Endothelial cell (in vitro differentiated cells): ENCODE measurements at places on chromosomes 3 and 15.

GRCh38 chr3:132822266-132822665, 100.1 kb upstream of the NPHP3 start:
- DNase-seq: no peak

DNA sequence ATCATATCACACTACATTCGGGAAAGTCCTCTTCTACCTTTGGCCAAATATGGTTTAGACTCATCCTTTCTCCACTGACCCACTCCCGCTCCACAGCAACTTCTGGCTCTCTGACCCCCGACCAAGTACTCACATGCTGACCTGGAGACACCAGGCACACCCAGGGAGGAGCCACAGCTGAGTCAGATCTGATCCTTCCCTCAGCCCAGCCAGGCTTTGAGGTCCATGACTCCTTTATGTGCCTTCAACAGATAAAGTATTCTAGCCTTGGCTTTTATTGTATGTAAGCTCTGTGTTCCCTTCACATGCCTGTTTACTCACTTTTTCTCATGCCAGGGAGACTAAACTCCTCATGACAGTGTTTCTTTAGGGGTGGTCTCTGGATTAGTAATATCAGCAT, 166.9 kb upstream of the UMPS start:
- DNase-seq: no peak

DNA sequence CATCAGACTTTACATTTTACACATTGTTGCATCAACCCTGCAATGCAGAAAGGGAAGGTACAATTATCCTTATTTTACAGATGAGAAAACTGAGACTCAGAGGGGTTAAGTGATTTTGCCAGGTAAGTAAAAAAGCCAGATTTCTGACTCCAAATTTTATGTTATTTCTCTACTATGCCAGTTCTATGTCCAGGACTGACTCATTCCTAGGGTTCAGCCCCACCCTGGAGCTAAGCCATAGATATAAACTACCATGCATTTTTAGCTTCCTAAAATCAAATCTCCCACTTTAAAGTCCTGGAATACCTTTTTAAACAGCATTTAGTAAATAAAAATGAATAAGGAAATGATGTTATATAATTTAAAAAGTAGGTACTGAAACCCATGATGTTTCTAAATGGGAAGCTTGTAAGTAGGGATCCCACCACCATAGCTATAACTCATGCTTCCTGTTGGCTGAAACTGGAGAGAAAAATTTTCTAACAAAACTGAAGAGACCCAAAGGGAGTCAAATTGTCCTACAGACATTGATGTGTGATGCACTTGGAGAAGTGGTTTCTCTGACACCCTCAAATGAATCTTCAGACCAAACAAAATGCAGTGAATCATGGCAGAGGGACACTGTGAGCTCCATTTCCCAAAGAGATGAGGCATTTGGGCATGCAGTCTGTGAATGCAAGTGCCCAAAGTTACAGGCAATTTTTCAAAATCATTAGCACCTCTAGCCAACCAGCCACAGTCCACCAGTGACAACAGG, 301.7 kb upstream of the UMPS start:
- DNase-seq: no peak

- peak; percentile 67 for DNase-seq
These were observed at the start of gene MAGEF1 for GRCh38 chr3:184711493-184712247. TSS of gene MAGEF1 (minus strand) at chr3:184712064. CDS start at chr3:184711821, 243 bp downstream.

GRCh38 chr3:64651741-64652241, 36.0 kb downstream of the ADAMTS9 start:
- DNase-seq: no peak

- no peak for DNase-seq
These were observed 175.2 kb downstream of the ALDH1A2 start for GRCh38 chr15:57890351-57890750.

- no peak for DNase-seq
These were observed 2.8 kb downstream of the EPHB1 start for GRCh38 chr3:134797741-134798451.

GRCh38 chr3:149167898-149168297, 38.5 kb downstream of the HPS3 start:
- DNase-seq: no peak

- DNase-seq: no peak
These were observed 15.4 kb downstream of the TGM5 start for GRCh38 chr15:43251185-43251870.

DNA sequence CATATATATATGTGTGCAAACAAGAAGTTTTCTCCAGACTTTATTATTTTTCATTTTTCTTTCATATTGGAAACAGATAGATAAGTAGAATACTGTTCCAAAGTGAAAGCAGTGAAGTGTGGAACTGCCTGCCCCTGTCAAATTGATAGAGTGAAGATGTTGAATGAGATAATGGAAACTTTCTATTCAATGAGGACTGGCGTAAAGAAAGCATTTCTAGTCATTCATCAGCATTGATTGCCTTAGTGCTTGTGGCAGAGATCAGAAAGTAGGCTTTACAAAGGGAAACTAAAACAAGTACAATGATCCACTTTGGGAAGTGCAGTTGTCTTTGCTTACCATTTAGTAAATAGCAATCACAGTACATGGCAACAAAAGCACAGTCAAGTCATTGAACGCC, 300.0 kb downstream of the CADM2 start:
- no peak for DNase-seq

DNA sequence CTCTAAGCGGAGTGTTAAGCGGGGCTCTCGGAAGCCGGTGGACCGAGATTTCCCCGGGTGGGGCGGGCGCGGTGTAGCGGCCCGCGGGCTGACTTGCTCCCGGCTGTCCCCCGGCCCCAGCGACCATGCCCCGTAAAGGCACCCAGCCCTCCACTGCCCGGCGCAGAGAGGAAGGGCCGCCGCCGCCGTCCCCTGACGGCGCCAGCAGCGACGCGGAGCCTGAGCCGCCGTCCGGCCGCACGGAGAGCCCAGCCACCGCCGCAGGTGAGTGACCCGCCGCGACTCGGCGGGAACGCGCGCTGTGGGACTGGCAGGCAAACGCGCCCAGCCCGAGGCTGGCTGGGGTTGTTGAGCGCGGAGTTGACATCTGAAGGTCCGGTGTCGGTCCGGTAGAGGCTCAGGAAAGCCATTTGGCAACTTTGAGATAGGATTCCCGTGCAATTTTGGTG, 1.3 kb downstream of the SMC4 start:
- peak; percentile 39 for DNase-seq

GRCh38 chr3:186090901-186091300, 18.0 kb downstream of the ETV5 start:
- no peak for DNase-seq

DNA sequence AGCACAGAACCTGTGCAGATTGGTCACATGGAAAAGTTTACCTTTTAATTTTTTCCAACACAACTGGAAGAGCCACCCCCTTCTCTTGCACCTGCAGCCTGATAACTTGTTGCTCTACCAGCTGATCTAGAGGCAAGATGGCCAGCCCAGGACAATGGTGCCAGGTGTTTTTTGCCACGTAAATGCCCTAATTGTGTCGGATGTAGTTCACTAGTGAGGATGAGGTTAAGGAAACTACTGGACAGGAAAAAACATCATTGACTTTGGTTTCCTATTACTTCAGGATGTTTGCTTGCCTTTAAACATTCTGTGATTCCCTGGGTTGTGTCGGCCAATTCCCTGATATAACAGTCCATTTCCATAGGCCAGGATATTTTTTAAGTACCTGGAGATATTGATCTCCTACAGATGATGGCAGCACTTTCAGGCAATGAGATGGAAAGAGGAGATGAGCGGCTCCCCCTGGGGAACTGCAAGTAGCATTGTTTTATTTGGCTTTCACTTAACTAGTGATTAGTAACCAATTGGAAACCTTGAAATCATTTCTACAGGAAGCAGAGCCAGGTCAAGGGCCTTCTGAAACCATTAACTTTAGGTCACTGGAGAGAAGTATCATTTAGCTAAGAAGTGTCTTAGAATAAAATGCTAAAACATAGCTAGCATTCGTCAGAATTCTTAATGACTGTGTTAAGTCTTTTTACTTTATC, 72.5 kb downstream of the OSBPL10 start:
- DNase-seq: peak; percentile 16

- peak; percentile 94 for DNase-seq
These were observed at the start of gene TMEM108 for GRCh38 chr3:133038089-133038730. TSS of gene TMEM108 (plus strand) at chr3:133038391.

- no peak for DNase-seq
These were observed 656.0 kb upstream of the GRM7 start for GRCh38 chr3:6204891-6205290.

DNA sequence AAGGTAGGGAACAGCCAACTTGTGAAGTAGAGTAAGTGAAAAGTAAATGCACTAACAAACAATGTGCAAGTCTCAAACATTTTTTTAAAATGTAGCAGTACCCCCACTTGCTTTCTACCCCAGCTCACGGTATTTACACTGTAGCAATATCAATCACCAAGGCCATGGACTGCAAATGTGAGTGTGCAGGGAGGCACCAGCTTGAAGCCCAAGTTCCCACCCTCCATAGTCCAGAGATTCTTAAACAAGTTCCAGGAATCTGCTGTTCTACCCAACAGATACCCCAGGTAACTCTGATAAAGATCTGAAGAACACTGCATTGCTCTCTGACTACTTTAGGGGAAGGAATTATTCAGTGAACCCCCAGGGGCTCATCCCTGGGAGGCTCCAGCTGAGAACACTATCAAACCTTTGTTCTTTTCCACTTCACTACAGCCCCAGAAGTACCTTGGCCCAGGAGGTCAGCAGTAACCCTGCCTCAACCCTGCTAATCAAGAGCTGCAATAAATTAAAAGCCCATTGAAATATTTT, 86.1 kb downstream of the FOXP1 start:
- DNase-seq: no peak

GRCh38 chr3:88076712-88077111, 17.7 kb downstream of the ZNF654 start:
- no peak for DNase-seq

GRCh38 chr3:151383956-151384355, 597 bp downstream of the P2RY12 start:
- no peak for DNase-seq

- no peak for DNase-seq
These were observed 110.5 kb downstream of the MDFIC2 start for GRCh38 chr3:70201975-70202374.

GRCh38 chr15:65827065-65827464, 35.0 kb upstream of the DENND4A start:
- DNase-seq: peak; percentile 43

DNA sequence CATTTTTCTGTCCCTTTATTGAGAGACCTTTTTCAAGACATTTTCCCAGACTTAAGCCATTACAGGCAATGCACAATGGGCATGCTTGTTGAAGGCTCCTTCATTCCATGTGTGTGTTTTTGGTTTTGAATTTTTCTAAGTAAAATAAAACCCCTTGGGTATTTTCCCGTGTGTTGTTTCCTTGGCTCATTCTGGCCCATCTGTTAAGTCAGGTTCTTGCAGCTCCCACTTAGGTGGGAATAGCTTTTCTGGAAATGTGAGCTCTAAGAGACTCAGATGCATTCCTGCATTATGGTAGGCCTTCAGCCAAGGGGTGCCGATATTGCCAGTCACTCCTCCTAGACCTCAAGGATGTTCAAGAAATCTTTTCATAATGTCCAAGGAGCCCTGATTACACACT, 314.9 kb downstream of the CACNA2D3 start:
- DNase-seq: no peak

DNA sequence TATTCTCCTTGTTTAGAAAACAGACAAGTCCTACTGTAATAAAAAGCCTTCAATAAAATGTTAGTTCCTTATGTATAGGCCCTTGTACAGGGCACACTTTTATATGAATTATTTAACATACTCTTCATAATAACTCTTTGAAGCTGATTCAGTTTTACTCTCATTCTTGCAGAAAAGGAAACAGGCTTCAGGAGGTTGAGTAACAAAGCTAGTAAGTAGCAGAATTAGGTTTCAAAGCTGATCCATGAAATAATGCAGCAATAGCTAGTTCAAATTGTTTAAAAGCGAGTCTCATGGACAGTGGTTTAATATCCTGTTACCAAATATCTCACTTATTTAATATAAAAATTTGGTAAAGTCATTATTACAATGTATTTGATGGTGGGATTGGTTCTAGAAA, 25.0 kb downstream of the TCF12 start:
- DNase-seq: no peak

DNA sequence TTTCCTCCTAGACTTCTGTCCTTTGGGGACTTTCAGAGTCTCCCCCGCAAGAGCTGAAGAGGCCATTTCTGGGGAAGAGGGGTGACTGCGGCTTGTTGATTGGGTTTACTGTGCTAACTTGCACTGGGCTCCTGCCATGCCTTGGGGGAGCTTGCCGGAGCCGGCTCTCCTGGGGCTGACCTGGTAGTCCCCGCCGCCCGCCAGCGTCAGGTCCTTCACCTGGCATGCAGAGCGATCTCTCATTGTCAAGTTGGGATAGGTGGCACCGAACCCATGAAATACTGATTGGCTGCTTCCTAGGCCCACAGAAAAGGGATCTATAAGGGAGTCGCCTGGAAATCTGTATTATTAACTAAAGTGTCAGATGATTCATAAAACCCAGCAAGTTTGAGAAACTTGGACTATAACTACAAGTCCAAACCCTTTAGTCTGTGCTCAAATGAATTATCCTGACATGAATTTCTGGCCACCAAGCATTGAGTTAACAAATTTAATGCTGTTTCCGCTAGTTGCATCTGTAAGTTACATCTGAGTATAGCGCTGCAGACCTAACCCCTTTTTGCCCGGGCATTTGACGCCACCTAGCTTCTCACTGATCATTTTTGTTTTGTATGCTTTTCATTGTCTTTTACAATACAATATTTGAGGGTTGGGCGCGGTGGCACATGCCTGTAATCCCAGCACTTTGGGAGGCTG, 607 bp upstream of the IMP3 start:
- DNase-seq: no peak

- DNase-seq: no peak
These were observed 95.9 kb downstream of the SMAD6 start for GRCh38 chr15:66797921-66798320.

DNA sequence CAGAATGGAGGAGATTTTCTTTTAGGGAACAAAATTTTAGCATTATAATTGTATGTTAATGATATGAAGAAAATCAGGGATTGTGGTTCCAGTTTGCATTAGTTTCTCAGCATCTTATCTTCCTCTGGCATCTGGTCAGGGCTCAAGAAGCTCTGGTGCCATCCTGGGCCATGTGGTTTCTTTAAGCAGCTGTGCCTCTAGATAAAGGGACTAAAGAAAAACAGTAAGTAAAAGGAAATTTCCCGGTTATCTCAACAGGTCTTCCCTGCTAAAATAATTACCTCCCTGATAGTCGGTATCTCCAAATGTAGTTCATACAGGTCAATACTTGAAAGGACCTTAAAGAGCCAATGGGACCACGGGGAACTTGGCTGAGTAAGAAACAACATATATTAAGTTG, 375.1 kb upstream of the RBMS3 start:
- DNase-seq: peak; percentile 7

DNA sequence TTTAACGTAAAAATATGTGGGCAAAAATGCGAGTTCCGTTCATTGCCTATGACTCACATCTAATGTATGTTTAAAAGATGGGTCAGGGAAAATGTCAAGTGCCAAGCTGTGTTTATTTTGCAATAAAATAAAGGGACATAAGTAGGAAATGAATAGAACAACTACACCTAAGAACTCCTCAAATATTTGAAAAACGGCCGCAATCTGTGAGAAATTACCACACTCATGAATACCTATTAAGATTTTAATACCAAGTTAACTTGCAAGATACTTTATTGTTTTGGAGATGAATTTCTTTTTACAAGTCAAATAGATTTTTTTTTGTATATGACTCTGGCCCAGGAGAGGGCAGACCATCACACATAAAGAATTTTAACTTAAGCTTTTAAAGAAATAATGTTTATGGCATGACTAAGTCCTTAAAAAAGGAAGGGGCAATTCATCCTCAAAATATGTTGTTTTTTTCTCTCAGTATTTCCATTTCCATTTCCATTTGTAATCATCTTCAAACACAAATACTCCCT, 152.7 kb downstream of the SUCNR1 start:
- no peak for DNase-seq

- DNase-seq: no peak
These were observed 33.8 kb downstream of the EFL1 start for GRCh38 chr15:82228750-82229149.
